ENCODE measurements at places on chromosomes 13 and 19.

DNA sequence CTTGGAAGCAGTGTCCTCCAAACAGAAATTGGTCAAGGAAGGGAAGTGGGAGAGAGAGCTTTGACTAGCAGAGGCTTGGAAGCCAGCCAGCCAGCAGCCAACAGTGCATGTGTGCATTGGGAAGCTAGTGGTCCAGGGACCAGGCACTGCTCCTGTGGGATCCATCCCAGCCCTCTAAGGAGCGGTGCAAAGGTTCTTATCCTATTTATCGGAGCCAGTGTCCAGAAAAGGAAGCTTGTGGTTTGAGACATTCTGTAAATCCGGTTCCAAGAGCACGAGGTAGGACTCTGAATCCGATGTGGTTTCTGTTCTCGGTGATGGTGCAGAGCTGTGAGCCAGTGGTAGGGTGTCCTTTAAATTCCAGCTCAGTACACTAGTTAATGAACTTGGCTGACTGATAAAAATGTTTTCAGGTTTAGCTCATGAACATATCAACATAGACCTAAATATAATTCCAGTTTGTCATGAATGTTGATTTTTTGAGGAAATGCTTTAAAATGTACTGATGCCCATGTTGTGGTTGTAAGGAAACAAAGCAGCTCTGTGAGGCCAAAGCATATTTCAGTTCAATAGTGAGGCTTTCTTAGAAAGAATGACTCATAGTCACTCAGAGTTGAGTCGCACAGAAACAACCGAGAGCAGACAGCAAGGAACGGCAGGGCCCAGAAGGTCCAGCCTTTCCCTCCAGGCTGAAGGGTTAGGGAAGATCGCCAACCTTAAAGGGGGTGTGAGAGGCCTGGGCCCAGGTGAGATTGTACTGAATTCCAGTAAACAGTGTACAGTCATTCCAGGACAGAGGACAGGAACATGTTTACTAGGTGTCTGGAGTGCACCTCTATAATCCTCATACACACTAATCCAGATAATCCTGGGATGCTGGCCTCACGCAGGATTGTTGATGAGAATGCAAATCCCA lies 21.5 kb upstream of the GARRE1 start:
- no peaks in the 10 kb centered on the region for H3K27me3 ChIP-seq
- DNase-seq: peak; percentile 50
- H3K27ac ChIP-seq: peak overlapping the region; percentile 75
- H3K4me3 ChIP-seq: no peak overlapping the region
- peaks cover 21% of the 10 kb centered on the region for H3K4me1 ChIP-seq

GRCh38 chr13:69769608-69770007 lies 338.0 kb upstream of the ATXN8OS start:
- no peak for DNase-seq
- no peaks in the 10 kb centered on the region for H3K4me1 ChIP-seq
- H3K4me3 ChIP-seq: no peak overlapping the region
- H3K27ac ChIP-seq: no peak overlapping the region
- H3K27me3 ChIP-seq: no peaks in the 10 kb centered on the region

GRCh38 chr19:46745521-46746280 lies at the start of gene FKRP:
TSS of gene FKRP (plus strand) at chr19:46746057. CDS start at chr19:46755451, 9,394 bp downstream.
- peak within 1 kb of the TSS; percentile 84 for H3K27ac ChIP-seq
- peaks cover 46% of the 10 kb centered on the region for H3K4me1 ChIP-seq
- H3K36me3 ChIP-seq: peaks cover 3% of the 10 kb centered on the region
- H3K4me3 ChIP-seq: peak within 1 kb of the TSS; percentile 95
- no peaks in the 10 kb centered on the region for H3K27me3 ChIP-seq
- no peak for DNase-seq

DNA sequence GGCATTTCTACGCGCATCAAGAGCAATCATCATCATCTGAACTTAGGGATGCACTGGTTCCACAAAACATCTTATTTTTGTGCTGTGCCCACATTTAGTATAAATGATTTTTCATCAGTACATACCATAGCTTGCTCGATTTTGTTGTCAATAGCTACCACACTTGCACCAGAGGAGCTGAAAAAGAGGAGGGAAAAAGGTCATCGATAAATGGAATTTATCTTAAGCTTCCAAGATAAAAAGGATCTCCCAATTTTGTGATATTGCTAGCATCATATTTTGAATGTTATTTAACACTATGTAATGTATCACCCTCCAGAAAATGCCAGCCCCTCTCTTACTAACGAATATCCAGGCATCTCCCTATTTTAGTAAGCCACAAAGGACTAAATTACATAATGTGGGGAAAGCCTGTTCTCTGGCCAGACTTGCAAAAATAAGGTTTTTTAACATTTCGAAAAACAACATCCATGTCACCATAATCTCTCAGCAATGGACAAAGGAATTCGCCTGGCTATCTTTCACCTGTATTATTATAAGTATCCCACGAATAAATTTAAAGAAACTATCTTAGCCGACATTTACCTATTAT lies 62.4 kb downstream of the SERP2 start:
- no peak overlapping the region for H3K27ac ChIP-seq
- H3K4me1 ChIP-seq: peaks cover 15% of the 10 kb centered on the region
- H3K36me3 ChIP-seq: peaks cover 4% of the 10 kb centered on the region
- H3K4me3 ChIP-seq: peak overlapping the region; percentile 76

DNA sequence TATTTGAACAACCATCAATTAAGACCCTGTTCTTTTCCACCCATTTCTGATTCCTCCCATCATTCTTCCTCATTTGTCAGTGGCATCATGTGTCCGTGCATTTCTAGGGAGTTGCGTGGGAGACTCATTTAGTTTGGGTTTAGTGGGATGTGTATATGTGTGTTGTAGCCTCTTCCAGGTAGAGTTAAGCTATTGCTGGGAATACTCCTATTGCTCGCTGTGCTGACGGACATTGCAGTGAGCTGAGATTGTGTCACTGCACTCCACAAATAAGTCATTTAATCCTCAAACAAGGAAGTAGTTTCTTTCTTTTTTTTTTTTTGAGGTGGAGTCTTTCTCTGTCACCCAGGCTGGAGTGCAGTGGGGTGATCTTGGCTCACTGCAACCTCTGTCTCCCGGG lies 42.2 kb upstream of the RCBTB2 start:
- H3K4me1 ChIP-seq: peaks cover 5% of the 10 kb centered on the region
- H3K27me3 ChIP-seq: no peaks in the 10 kb centered on the region
- no peak for DNase-seq
- H3K27ac ChIP-seq: no peak overlapping the region

DNA sequence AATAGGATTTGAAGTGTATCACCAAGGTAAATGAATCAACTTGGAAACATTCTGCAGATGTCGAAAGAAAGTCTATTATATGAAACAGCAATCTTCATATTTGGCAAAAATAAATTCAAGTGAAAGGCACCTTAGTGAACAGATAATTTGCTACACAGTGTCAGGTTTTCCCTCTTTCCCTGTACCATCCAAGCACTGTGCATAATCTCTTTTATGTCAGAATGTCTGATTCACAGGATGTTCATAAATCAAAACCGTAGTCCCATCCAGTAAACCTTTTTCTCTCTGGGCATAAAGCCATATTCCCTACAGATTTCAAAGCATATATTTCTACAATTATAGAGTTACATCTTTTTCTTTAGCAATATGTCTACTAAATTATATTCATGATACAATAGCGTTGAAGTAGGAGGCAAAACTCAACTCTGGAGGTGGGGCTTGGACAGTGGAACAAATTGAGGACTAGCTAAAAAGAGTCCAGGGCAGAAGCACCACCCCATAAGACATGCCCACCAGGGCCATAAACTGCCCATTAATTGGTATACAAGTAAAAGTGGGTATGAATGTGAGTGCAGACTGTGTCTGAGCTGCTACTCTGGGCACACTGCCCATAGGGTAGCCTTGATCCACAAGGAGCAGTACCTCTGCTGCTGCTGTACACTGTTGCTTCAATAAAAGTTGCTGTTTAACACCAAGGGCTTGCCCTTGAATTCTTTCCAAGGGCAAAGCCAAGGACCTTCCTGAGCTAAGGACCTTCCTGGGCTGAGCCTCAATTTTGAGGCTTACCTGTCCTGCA lies 72.1 kb upstream of the MYCBP2 start:
- no peaks in the 10 kb centered on the region for H3K4me1 ChIP-seq
- H3K36me3 ChIP-seq: no peaks in the 10 kb centered on the region
- no peaks in the 10 kb centered on the region for H3K27me3 ChIP-seq
- no peak overlapping the region for H3K27ac ChIP-seq

DNA sequence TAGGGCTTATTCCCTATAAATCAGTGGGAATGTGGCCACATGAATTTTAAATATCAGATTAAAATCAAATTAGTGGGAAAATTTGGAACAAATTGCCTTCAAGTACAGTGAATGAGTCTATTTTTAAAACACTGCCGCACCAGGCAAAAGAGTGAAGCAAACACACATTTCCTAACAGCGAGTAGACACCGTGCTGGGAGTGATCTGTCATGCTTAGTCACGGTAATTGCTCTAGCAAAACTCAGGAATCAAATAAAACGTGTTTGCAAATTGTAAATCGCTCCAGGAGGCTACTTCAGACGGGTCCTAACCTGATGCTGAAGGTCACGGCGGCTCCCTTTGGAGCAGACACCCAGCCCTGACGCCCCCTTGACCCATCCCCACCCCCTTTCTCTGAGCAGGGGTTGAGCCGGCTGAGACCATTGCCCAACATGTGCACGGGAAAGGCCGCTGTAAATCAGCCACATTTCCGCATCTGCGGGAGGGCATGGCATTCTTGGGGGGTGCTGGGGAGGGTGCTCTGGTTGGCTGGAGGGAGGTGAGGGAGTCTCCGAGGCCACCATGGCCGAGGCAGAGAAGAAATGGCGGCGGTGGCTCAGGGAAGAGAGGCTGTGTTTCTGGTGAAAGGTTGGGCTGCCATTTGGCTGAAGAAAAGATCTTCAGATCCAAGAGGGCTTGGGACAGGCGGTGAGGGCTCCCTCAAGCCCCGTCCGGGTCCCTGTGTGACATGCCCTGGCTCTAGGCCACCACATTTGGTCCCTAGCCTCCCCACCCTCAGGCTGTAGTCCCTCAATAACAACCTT lies 8.9 kb downstream of the CEBPA start:
- H3K27ac ChIP-seq: no peak overlapping the region
- H3K36me3 ChIP-seq: peaks cover 2% of the 10 kb centered on the region
- no peaks in the 10 kb centered on the region for H3K4me1 ChIP-seq
- H3K4me3 ChIP-seq: no peak overlapping the region
- DNase-seq: no peak

DNA sequence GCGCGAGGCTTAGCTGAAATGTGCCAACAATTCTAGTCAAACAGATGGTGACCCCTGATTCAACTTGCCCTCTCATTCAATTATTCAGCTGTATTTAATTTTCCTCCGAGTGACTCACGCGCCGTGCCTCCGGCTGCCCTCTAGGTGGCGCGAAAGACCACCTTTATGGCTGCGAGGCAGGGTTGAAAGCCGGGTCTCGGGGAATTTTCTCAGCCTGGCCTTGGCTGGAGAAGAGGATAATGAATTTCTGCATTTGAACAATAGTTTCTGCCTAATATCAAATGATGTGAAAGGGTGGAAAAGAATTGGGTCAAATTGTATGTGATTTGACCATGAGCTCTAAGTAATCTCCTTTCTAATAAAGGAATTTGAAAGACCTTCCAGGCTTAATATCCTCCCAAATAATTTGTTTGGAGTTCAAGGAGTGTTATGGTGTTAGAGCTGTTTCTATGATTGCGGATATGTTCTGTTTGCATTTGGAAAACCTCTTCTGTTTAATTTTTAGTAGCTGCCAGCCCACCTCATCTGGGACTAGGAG lies 310.9 kb downstream of the ZNF536 start:
- H3K27ac ChIP-seq: no peak overlapping the region
- H3K4me1 ChIP-seq: no peaks in the 10 kb centered on the region
- peak; percentile 73 for DNase-seq
- peaks cover 42% of the 10 kb centered on the region for H3K27me3 ChIP-seq

GRCh38 chr19:33393286-33394005 lies 19.9 kb downstream of the CEBPG start:
- no peaks in the 10 kb centered on the region for H3K27me3 ChIP-seq
- no peak for DNase-seq
- H3K27ac ChIP-seq: no peak overlapping the region
- no peak overlapping the region for H3K4me3 ChIP-seq
- H3K4me1 ChIP-seq: no peaks in the 10 kb centered on the region

DNA sequence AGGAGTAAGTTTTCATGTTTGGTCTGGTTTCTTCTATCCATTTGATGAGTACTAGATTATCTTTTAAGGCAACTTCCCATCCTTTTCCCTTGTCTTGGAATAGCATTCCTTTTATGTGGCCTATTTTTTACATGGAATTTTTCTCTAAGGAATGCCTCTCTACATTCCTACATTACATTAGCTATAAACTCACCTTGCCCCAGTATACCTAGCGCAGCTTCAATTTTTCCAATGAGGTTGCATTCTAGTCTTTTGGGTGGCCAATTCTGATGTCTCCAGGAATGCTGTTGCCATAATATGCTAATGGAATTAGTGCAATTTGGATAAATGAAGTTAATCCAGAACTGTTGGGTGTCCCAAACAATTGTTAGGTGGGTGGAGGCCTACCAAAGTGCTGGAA lies 33.8 kb downstream of the KBTBD6 start:
- DNase-seq: no peak
- H3K27me3 ChIP-seq: no peaks in the 10 kb centered on the region
- H3K27ac ChIP-seq: no peak overlapping the region
- no peaks in the 10 kb centered on the region for H3K4me1 ChIP-seq
- no peak overlapping the region for H3K4me3 ChIP-seq

GRCh38 chr19:5967994-5968430 lies 9.9 kb downstream of the RANBP3 start:
- peak overlapping the region; percentile 80 for H3K27ac ChIP-seq
- peak; percentile 86 for DNase-seq
- H3K27me3 ChIP-seq: no peaks in the 10 kb centered on the region
- peaks cover 15% of the 10 kb centered on the region for H3K36me3 ChIP-seq
- H3K4me3 ChIP-seq: peak overlapping the region; percentile 1

- H3K4me1 ChIP-seq: peaks cover 4% of the 10 kb centered on the region
- H3K27me3 ChIP-seq: no peaks in the 10 kb centered on the region
- H3K27ac ChIP-seq: no peak overlapping the region
- H3K4me3 ChIP-seq: no peak overlapping the region
- DNase-seq: no peak
Measured at GRCh38 chr19:1914826-1915341, 9.7 kb downstream of the ADAT3 start.

- peak overlapping the region; percentile 91 for H3K27ac ChIP-seq
- peaks cover 55% of the 10 kb centered on the region for H3K4me1 ChIP-seq
- peak overlapping the region; percentile 27 for H3K4me3 ChIP-seq
- peaks cover 17% of the 10 kb centered on the region for H3K36me3 ChIP-seq
Measured at GRCh38 chr19:10102787-10103236, 334 bp upstream of the ANGPTL6 start.

GRCh38 chr19:10001899-10002298 lies 8.4 kb downstream of the COL5A3 start:
- H3K4me1 ChIP-seq: peaks cover 3% of the 10 kb centered on the region
- DNase-seq: peak; percentile 25
- peaks cover 26% of the 10 kb centered on the region for H3K27me3 ChIP-seq
- H3K36me3 ChIP-seq: no peaks in the 10 kb centered on the region

GRCh38 chr13:74596691-74597090 lies 462.5 kb upstream of the KLF12 start:
- no peaks in the 10 kb centered on the region for H3K27me3 ChIP-seq
- DNase-seq: no peak
- H3K4me1 ChIP-seq: no peaks in the 10 kb centered on the region

- H3K27me3 ChIP-seq: no peaks in the 10 kb centered on the region
- no peak for DNase-seq
- no peak overlapping the region for H3K27ac ChIP-seq
- no peaks in the 10 kb centered on the region for H3K4me1 ChIP-seq
- H3K36me3 ChIP-seq: peaks cover 50% of the 10 kb centered on the region
Measured at GRCh38 chr19:4434391-4434790, 23.2 kb downstream of the UBXN6 start.

GRCh38 chr19:44602081-44602480 lies 11.3 kb upstream of the IGSF23 start:
- no peaks in the 10 kb centered on the region for H3K36me3 ChIP-seq
- no peak overlapping the region for H3K4me3 ChIP-seq
- H3K4me1 ChIP-seq: peaks cover 6% of the 10 kb centered on the region
- H3K27me3 ChIP-seq: no peaks in the 10 kb centered on the region
- no peak for DNase-seq
